ENCODE measurements at places on chromosomes 11 and 22. TPM values are rescaled to one million over a fixed set of nuclear protein-coding genes. Genes with fewer than 3 reads are reported as not detected.

- no peak for DNase-seq
These were observed 182.7 kb downstream of the ADAMTS15 start for GRCh38 chr11:130631119-130631518.

GRCh38 chr11:73889019-73889418 lies 12.2 kb downstream of the PAAF1 start:
- no peak for DNase-seq

GRCh38 chr11:70437111-70437784 lies 38.9 kb downstream of the CTTN start:
- DNase-seq = no peak

- DNase-seq = no peak
These were observed 46.3 kb downstream of the LDLRAD3 start for GRCh38 chr11:35990170-35990569.

GRCh38 chr11:64834031-64834722 lies 10.3 kb downstream of the CDC42BPG start:
- DNase-seq = no peak

DNA sequence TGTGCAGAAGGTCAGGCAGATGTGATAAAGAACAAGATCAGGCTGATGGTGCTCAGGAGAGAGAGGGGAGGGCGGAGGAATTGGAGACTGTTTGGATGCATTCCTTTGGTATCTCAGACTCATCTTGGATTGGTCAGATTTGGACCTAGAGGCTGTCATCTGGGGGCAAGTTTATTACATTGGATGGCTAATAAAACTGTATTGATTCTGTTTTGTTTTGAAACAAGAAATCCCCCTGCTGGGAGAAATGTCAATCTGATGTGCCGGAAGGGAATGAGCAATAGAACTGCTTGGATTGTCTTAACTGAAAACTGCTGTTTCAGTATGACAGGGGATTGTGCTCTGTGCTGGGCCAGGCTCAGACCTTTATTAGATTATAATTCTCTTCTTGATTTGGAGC lies 25.5 kb upstream of the CCDC90B start:
- DNase-seq = no peak

DNA sequence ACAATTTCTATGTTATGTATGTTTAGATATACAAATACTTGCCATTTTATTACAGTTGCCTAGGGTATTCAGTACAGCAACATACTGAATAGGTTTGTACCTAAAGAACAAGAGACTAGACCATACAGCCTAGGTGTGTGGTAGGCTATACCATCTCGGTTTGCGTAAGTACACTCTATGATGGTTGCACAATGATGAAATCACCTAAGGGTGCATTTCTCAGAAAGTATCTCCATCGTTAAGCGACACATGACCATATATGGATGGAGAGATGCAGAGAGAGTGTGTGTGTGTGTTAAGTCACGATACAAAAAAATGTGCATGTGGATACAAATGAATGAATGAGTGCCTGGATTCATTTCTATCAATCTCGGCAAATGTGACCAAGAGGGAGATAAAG lies 37.7 kb downstream of the NARS2 start:
- no peak for DNase-seq

DNA sequence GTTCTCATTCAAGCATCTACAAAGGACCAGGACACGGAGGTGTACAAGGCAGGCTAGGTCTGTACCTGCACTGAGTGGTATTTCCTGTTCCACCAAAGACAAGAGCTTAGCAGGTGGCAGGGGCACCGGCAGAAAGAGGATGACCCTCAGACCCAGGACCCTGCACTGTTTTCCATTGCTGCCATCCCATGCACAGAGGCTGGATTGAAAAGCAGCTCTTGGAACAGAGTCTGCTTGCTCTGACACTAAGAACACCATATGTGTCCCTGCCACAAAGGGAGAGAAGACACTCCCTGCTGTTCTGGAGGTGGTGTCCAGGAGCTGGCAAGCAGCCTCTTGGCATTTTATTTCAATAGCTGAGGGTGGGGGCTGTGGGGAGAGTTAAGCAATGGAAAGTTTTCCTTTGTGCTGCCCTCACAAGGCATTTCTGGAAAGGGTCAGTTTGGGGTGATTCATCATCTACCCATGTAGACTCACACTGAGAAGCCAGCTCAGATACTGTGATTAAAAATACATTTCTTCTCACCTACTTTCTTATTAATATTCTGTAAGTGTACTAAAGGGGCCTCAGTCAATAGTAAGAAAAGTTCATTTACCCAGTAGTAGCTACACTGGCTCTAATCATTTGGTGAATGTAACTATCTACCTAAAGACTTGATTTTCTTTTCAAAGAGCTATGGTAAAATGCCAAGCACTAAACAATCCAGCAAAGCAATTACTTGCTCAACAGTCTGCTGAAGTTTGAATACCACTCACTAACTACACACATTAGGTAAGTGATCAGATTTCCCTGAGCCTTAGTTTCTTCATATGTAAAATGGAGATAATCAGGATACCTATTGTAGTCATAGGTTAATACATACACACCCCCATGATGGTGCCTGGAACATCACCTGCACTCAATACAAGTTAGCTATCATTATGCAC lies 55.2 kb downstream of the SLC1A2 start:
- peak; percentile 62 for DNase-seq

GRCh38 chr11:86247608-86248007 lies 3.1 kb downstream of the EED start:
- DNase-seq = no peak

GRCh38 chr11:20261526-20261925 lies 101.3 kb upstream of the DBX1 start:
- DNase-seq = no peak

GRCh38 chr22:19783586-19784383 lies 23.2 kb downstream of the TBX1 start:
- no peak for DNase-seq

DNA sequence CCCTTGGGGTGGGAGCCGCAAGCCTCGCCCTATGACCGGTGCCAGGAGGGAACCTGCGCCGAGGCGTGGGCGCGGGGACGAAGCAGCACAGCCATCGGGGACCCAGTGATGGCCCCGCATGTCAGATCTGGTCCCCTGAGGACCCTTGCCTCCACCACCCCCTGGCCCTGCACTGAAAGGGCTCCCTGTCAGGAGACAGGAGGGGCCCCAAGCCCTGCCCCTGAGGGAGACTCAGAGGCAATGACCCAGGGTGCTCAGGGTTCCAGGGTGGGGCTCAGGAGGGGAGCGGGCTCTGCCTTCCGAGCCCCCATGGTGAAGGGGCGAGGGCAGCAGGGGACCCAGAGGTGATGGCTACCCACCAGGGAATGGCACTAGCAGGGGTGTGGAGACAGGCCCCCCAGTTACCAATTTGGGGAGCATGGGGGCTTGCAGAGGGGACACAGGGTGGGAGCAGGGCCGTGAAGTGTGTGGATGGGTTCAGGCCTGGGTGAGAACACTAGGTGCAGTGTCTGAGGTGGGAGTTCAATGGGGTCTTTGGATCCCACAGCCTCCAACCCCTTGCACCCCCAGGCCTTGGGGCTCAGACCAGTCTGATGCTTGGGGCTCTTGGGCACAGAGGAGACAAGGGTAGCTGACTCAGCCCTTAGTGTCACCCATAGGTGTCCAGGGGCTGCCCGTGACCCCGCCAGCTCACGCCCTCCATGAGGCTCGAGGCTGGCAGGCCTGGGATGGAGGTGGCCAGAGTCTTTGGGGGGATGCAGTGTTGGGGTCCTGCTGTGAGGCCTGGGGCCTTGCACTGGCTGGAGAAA lies 499 bp downstream of the LRRC56 start:
- DNase-seq = no peak

DNA sequence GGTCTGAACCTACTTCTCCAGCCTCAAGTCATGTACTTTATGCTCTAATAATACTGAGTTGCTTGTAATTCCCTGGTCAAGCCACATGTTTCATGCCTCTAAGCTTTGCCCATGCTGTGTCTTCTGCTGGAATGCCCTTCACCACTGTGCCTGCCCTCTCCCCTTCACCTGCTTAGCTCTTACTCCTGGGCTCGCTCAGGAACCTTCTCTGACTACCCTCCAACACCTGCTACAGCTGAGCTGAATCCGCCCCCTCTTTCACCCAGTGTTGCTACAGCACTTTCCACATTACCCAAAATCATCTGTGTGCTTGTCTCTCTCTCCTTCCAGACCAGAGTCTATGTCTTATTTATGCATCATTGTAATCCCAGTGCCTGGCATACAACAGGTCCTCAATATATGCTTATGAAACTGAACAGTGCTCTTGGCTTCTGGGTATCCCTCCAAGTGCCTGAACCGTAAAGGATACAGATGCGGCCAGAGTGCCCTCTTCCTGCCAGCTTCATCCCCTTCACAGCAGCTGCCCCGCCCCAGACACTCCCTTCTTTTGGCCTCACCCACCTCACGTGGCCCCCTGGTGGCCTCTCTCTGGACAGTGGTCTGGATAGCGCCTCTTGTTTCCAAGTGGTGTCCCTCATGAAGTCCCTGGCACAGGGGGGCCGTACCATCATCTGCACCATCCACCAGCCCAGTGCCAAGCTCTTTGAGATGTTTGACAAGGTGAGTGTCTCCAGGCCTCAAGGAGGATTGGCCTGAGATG lies 7.1 kb downstream of the ABCG4 start:
- no peak for DNase-seq

DNA sequence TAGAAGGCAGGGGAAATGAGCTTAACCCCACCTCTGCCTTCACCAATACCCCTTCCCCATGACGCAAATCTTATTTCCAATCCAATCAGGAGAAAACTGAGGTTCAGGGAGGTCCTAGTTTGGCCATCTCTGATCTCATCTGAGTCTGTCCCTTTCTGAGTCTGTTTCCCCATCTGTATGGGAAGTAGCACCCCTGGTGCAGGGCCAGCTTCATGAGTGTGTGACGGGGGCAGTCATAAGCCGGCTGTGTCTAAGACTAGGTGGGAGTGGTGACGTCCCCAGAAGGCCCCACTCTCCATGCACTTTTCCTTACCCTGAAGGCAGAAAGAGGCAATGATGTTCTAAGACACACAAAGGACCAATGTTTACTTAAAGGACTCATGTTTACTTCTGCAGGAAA lies 72.3 kb downstream of the MN1 start:
- no peak for DNase-seq

- no peak for DNase-seq
These were observed 57.6 kb downstream of the APOL3 start for GRCh38 chr22:36102995-36103394.

DNA sequence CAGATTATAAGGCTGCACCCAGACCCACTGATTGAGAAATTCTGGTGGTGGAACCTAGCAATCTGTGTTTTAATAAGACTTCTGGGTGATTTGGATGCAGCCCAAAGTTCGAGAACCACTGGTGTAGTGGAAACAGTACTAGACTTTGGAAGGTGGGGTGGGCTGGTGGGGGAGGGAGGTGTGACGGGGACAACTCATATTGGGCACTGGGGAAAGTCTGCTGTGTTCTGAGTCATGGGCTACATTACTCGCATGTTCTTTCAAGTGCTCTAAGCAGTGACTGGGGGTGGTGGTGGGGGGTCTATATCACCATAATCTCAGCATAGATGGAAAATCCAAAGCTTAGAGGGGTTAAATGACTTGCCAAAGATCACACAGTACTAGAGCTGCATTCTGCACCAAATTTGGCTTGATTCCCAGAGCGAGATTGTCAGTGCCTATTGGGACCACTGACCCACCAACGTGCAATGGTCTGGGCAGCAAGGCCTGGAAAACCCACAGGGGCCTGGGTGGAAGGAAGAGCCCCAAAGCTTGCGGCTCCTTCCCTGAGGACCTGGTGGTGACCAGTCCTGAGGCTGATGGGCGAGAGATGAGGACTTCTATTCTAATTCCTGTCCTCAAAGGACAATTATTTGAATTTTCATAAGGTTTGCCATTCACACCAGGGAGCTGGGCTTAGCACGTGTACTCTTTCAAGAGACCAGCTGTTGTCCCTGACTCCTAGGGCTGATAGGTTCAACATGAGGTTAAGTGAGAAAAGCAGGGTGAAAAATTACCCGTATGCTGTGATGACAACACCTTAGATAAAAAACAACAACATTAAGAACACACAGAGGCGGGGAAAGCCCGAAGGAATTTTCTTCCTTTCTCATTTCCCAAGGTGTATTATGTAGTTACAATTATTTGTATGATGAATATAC lies 77.5 kb upstream of the NARS2 start:
- no peak for DNase-seq

GRCh38 chr11:109644152-109644551 lies 222.2 kb downstream of the C11orf87 start:
- peak; percentile 16 for DNase-seq

- peak; percentile 61 for DNase-seq
These were observed 105.1 kb downstream of the HIPK3 start for GRCh38 chr11:33362051-33362910.

GRCh38 chr22:48594757-48595510 lies 1232.7 kb downstream of the BRD1 start:
- DNase-seq = no peak

DNA sequence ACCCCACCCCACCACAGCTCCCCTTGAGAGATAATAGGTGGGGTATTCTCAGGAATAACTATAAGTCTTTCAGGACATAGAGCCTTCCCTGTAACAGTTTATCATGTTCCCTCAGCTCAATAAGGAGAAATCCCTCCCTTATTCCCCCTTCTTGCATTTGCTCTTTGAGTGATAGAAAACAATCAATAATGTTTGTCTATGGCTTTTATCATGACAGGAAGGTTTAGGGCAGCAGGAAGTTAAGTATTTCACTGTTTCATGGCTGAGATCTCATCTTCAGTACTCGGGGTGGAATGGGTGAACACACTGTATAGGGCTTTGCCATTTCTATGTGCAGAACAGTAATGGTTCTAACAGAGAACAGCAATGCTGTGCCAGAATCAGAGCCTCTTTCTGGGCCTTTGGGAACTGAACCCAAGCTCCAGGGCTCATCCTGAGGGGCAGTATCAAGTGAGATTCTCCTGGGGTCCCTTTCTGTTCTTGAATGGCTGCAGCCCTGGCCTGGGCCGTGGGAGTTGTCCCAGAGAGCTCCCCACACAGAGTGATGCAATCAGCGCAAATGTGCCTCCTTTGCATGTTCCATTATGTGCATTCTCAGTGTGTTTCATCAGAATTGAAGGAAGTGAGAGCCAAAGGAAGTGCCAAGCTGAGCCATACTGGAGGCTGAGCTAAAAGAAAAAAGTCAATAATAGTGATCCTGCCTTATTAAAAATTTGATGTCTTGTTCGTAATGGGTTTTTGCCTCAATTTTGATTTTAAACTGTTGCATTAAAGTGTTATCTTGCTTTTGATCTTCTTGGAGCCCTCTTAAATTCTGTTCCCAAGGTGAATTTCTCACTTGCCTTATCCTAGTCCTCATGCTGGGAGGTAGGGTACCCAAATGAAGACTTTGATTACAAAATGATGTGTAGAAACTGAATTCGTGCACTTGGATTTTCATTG lies 2.9 kb upstream of the CYP2R1 start:
- DNase-seq = peak; percentile 27

GRCh38 chr11:9596926-9597464 lies 23.5 kb downstream of the WEE1 start:
- DNase-seq = no peak

- DNase-seq = no peak
These were observed 22.3 kb downstream of the UPB1 start for GRCh38 chr22:24517446-24517845.

- DNase-seq = no peak
These were observed 1.7 kb downstream of the TMEM184B start for GRCh38 chr22:38271101-38271500.

Gene ADORA2A
- total RNA-seq = 3.8 TPM

Gene RFPL1
- not detected for total RNA-seq

Gene SAA4
- not detected for total RNA-seq

Gene OR5A1
- not detected for total RNA-seq

Gene MCM5
- 15.3 TPM for total RNA-seq

Gene CPT1B
- 1.5 TPM for total RNA-seq

Gene C11orf97
- total RNA-seq = not detected

Gene CD151
- total RNA-seq = 726 TPM

Gene OR52N4
- total RNA-seq = not detected

Gene KCTD17
- total RNA-seq = 42.1 TPM

Gene SLC22A8
- not detected for total RNA-seq

Gene MYRF
- 0.20 TPM for total RNA-seq

Gene BEST1
- not detected for total RNA-seq

All from lung microvascular endothelial cell (primary cell).